HS-27A (cell line): ENCODE measurements at places on chromosomes 4 and X.

- no peak for DNase-seq
Observed at GRCh38 chr4:182142176-182143085, 100.8 kb upstream of the TENM3 start.

DNA sequence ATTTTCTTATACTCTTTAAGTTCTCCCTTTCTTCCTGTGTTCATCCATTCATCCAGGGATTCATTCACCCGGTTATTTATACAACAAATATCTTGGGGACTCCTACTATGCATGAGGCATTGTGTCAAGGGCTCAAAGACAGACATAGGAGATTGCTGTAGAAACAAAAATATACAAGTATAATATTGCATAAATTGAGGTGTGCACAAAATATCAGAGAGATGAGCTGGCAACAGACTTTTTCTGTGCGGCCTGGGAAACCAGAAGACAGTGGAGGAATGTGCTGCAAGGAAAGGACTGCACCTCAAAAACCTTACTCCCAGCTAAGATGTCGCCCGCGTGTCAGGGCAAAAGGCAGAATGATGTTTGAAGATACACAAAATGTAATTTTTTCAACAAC lies 9.6 kb downstream of the OTOP1 start:
- DNase-seq: no peak

- DNase-seq: no peak
Observed at GRCh38 chr4:3775005-3775404, 8.8 kb downstream of the ADRA2C start.

DNA sequence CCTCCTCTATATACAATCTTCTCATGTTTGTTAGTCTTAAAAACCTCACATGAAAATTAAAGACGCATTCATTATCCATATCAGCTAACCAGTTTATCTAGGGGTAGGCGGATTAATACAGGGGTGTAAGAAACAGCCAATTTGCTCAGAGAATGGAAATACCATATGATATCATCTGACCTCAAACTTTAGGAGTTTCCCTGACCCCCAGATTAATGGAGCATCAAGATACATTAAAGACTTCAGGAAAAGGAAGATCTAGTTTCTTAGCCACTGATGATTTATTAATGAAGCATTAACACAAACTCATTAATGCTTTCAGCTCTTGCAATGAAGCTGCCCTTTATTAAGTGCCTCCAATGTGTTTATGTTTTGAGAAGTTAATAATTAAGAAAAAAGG lies 67.5 kb downstream of the CAMK2D start:
- no peak for DNase-seq

DNA sequence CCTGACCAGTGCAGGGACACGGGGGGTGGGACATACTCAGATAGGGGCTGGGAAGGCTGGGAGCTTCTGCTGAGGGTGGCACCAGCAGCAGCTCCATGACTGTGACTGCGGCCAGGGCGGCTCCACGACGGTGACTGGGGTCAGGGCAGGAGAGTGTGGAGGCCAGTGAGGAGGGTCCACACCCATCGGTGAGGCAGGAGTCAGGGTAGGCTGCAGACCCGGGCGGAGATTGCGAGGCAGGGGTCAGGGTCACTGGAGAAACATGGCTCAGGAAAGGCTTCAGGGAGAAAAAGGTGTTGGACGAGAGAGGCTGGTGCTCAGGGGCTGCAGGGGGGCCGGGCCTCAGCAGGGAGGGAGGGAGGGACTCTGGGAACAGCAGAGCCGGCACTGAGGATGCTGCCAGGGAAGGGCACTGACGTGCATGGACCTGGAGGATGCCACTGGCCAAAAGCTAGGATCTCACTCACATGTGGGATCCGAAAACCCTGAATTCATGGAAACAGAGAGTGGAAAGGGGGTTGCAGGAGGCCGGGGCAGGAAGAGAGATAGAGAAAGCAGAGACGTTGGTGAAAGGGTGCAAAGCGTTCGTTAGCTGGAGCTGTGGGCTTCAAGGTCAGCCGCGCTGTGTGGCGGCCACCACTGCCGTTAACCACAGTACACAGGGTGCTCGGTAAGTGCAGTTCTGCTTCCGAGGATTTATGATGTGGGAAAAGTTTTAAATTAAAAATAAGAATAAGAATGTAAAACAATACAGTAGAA lies 22.0 kb downstream of the ATP5ME start:
- DNase-seq: no peak

- no peak for DNase-seq
Observed at GRCh38 chr4:13118633-13119032, 365.5 kb downstream of the RAB28 start.

DNA sequence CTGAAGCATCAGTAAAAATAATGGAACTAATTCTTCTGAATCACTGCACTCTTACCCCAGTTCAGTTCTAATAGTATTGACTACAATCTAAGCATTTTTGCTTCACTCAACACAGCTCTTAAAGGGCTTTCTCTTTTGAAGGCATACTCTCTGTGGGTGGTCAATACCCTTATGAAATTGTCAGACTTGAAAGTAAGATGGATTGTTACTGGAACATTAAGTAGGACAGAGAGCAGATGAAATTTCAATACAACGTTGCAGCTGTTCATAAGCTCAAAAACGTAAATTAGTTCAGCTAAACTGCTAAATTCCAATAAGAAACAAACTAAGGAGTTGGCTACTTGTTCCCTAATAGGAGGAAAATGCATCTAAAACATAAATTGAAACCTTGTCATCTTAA lies 352.3 kb upstream of the TENM3 start:
- DNase-seq: no peak

- DNase-seq: no peak
Observed at GRCh38 chr4:87109121-87109520, 111.3 kb downstream of the KLHL8 start.

DNA sequence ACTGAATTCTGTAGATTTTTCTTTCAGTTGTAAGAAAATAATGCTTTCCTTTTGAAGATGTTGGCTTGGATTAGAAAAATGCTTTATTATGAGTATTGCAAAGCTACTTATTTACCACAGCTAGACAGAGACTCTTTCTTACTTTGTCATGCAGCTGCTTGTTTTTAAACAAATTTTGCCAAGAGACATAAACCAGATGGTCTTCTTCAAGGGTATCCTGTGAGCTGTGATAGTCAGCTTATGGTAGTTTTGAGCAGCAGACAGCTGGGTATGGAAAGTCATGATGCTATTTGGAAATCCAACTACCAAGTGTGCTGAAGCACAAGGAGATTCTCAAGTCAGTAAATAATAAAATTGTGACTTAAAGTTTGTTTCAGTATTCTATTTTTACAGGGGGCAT lies 941.5 kb downstream of the DMD start:
- DNase-seq: no peak

GRCh38 chrX:137290011-137290410 lies 256.2 kb upstream of the GPR101 start:
- DNase-seq: no peak
